ENCODE measurements at places on chromosomes 6 and 20.

GRCh38 chr20:37989601-37990295, 43.5 kb downstream of the TTI1 start:
- H3K4me1 ChIP-seq: peaks cover 23% of the 10 kb centered on the region
- DNase-seq: no peak
- peaks cover 22% of the 10 kb centered on the region for H3K36me3 ChIP-seq
- peak overlapping the region; percentile 84 for H3K27ac ChIP-seq
- no peaks in the 10 kb centered on the region for H3K27me3 ChIP-seq
- H3K4me3 ChIP-seq: peak overlapping the region; percentile 14

DNA sequence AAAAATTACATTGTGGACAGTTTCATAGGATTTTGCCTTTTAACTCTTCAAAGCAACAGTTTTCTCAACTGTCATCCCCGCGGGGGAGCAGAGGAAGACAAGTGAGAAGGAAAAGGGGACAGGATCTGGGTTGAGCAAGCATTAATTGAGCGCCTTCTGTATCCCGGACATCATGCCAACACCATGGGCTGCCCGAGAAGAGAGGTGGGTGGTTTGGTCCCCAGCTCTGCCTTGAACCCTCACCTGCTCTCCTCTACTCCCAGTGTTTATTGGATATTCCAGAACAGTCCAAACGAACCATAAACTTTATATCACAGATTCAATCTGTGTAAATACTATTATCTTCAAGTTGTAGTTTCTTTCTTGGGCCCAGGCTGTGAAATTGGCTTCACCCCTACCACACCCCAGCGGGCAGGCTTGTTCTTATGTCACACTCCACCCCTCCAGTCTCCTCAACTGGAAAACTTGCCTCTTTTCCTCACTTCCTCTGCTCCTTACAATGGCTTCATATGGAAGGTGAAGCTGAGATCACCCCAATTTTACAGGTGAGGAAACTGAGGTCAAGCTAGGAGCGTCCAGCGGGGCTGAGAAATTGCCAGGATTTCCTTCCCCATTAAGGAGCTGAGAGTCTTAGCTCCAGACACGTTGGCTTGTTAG, 6.0 kb downstream of the PCK1 start:
- DNase-seq: no peak
- no peaks in the 10 kb centered on the region for H3K4me1 ChIP-seq
- peaks cover 55% of the 10 kb centered on the region for H3K27me3 ChIP-seq
- H3K36me3 ChIP-seq: no peaks in the 10 kb centered on the region
- no peak overlapping the region for H3K27ac ChIP-seq

- H3K36me3 ChIP-seq: no peaks in the 10 kb centered on the region
- H3K27me3 ChIP-seq: peaks cover 11% of the 10 kb centered on the region
- H3K27ac ChIP-seq: no peak overlapping the region
- H3K4me3 ChIP-seq: no peak overlapping the region
- DNase-seq: no peak
- H3K4me1 ChIP-seq: no peaks in the 10 kb centered on the region
These were observed 16.9 kb downstream of the PLEKHG1 start for GRCh38 chr6:150616586-150616985.

DNA sequence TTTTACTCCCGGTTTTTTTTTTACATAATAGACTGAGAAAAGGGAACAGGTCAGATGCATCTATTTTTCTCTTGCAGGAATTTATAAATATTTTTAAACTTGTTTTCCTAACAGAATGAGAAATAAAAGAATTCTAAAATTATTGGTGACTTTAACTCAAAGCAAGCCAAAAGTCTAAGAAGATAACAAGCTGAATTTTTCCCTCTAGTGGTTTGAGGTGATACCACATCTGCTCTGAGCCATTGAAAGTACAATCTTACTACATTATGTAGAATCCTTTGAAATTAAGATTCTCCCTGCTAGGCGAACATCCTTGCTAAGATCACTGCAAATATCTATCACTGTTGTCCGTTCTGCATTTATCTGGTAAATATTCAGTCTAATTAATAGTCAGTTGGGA, 10.7 kb upstream of the STMND1 start:
- peaks cover 4% of the 10 kb centered on the region for H3K27me3 ChIP-seq
- no peak for DNase-seq
- no peak overlapping the region for H3K27ac ChIP-seq
- no peak overlapping the region for H3K4me3 ChIP-seq

DNA sequence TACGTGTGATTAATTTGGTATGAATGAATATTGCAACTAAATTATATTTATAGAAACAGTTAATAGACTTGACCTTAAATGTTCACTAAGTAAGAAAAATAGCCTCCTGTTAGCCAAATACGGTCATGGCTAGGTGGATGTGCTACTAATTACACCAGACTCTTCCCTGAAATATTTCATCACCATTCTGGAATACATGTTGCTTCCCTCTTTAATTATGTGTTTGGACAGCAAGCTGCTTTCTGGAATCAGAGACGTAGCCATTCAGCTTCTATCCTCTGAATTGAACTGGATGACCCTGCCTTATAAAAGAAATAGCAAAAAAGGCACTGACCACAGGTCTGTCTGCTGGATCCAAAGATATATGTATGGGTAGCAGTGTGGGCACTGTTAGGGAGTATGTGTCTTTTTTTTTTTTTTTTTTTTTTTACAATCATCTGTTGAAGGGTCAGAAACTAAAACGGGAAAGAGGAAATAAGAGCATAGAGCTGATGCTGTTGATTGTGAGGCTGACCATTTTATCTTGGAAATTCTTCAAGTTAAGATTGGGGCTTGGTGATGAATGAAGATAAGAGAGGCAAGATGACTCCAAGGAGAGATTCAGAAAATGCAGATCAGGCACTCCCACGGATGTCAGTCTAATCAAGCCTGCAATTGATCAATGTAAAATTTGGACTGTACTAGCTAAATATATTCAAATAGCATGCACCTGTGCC, 283.2 kb upstream of the HSF2 start:
- DNase-seq: no peak
- no peaks in the 10 kb centered on the region for H3K36me3 ChIP-seq
- H3K4me3 ChIP-seq: no peak overlapping the region

DNA sequence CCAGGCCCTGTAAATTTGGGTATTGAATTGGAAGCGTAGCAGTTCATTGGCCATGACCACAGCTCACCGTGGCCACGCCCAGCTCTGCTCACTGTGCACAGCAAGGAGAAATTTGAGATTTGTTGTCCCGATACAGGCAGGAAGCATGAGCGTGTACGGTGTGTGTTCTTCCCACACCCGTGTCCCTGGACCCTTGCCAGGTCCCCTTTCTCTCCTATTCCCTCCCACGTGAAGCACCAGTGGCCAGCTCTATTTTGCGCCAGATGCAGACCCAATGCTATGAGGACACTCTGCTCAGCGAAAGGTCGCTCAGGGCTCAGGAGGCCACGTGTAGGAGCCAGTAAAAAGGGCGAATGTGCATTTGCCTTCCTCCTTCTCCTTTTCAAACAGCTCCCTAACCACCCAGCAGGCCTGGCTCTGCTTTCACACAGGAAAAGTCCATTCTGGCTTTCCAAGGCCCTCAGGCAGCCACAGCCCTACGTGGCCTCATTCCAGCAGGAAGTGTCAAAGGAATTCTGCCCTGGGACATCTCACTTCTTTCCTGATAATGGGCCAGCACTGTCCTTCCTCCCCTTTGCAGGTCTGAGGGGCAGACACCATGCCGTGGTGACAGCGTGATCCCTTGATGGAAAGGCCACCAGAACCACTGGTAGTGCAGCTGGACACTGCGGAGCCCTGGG, 499.2 kb upstream of the CDH4 start:
- H3K4me1 ChIP-seq: no peaks in the 10 kb centered on the region
- H3K36me3 ChIP-seq: no peaks in the 10 kb centered on the region
- DNase-seq: no peak
- H3K4me3 ChIP-seq: no peak overlapping the region

- peaks cover 14% of the 10 kb centered on the region for H3K27me3 ChIP-seq
- H3K36me3 ChIP-seq: no peaks in the 10 kb centered on the region
- no peaks in the 10 kb centered on the region for H3K4me1 ChIP-seq
- no peak overlapping the region for H3K4me3 ChIP-seq
These were observed 10.0 kb upstream of the PACSIN1 start for GRCh38 chr6:34455831-34456230.

GRCh38 chr6:10151144-10151915, 263.5 kb downstream of the TFAP2A start:
- no peaks in the 10 kb centered on the region for H3K27me3 ChIP-seq
- no peak overlapping the region for H3K27ac ChIP-seq
- no peak for DNase-seq
- H3K4me3 ChIP-seq: no peak overlapping the region

DNA sequence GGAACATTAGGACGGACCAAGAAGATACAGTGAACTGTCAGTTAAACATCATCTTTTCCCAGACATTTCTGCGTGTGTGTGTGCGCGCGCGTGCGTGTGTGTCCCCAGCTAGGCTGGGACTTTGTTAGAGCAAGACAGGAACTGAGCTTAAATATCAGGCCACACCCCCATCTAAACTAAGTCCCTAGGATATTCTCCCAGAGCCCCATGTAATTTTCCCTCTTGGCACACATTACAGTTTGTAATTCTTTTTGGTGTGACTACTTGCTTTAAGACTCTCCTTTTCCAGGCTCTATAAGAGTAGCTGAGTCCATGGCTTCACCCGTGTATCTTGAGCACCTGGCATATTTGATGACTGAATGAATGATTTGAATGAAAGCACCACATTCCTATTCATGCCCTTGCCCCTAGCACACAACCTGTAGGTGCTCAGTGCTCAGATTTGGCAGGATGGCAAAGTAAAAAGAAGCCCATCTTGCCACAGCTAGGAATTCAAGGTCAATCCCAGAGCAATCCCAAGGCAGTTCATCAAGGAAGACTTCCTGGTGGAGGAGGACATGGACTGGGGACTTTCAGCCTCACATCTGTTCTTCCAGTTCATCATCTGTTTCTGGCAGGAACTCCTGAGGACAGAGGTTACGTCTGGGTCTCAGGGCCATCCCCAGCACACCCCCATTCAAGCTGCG, 69.2 kb downstream of the MRPL14 start:
- no peak overlapping the region for H3K4me3 ChIP-seq
- H3K27me3 ChIP-seq: peaks cover 44% of the 10 kb centered on the region
- DNase-seq: no peak
- H3K36me3 ChIP-seq: no peaks in the 10 kb centered on the region

GRCh38 chr20:60725311-60725906, 526.7 kb upstream of the CDH4 start:
- no peaks in the 10 kb centered on the region for H3K4me1 ChIP-seq
- no peaks in the 10 kb centered on the region for H3K27me3 ChIP-seq
- no peak for DNase-seq
- no peaks in the 10 kb centered on the region for H3K36me3 ChIP-seq
- H3K27ac ChIP-seq: no peak overlapping the region

GRCh38 chr6:129608886-129609537, 101.0 kb downstream of the ARHGAP18 start:
- no peak for DNase-seq
- H3K27me3 ChIP-seq: no peaks in the 10 kb centered on the region
- peaks cover 15% of the 10 kb centered on the region for H3K36me3 ChIP-seq
- H3K4me1 ChIP-seq: no peaks in the 10 kb centered on the region
- H3K27ac ChIP-seq: no peak overlapping the region

DNA sequence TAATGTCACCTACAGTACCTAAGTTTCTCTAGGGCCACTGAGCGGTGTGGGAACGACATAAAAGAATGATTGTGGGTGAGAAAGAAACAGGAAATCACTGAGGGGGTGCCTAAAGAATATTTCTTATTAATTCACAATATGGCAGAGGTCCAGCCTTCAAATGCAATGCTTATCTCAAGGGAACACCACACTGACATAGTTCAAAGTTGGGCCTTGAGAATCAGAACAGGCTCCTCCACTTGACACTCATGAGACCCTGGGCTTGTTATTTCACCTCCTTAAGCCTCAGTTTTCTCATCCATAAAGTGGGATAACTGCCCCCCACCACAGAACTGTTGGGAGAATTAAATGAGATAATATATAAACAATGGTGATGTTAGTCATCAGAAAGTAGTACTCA, 40.4 kb upstream of the ARHGAP18 start:
- H3K4me1 ChIP-seq: peaks cover 51% of the 10 kb centered on the region
- H3K36me3 ChIP-seq: peaks cover 1% of the 10 kb centered on the region
- no peak overlapping the region for H3K4me3 ChIP-seq
- H3K27me3 ChIP-seq: no peaks in the 10 kb centered on the region
- no peak for DNase-seq
- H3K27ac ChIP-seq: peak overlapping the region; percentile 93

DNA sequence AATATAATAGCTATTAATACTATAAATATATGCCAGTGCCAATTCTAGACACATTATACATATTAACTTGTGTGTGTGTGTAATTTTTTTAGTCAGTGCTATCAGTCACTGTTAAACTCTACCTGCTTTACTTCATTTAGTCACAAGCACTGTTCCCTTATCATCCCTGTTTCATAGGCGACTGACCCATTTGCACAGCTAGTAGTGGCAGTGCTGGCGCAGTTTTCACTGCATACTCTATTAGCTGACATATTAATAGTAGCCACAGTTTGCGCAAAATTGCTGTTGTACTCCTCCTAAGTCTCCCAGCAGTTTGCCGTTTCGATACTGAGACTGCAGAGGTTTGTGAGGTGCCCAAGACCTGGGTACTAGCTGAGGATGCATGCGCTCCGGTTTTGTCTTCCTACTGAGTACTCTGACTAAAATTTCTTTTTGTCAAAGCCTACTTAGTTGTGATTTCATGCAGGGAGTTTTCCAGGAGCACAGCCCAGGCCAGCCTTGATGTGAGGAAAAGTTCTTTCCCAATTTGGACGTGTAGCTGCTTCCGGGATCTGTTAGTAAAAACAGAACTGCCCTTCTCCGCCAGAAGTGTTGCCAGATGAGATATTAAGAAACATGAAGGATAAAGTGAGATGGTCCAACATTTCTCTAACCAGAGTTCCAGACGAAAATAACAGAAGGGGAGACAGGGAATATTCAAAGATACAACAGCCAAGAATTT, 5.6 kb downstream of the BAG2 start:
- H3K27ac ChIP-seq: no peak overlapping the region
- H3K36me3 ChIP-seq: peaks cover 24% of the 10 kb centered on the region
- no peaks in the 10 kb centered on the region for H3K27me3 ChIP-seq
- H3K4me3 ChIP-seq: no peak overlapping the region

GRCh38 chr6:159676890-159677505, 16.0 kb downstream of the SOD2 start:
- H3K36me3 ChIP-seq: peaks cover 48% of the 10 kb centered on the region
- no peaks in the 10 kb centered on the region for H3K27me3 ChIP-seq
- H3K27ac ChIP-seq: peak overlapping the region; percentile 42
- no peak for DNase-seq
- no peak overlapping the region for H3K4me3 ChIP-seq

GRCh38 chr6:15243910-15244619, 1.8 kb upstream of the JARID2 start:
- peaks cover 10% of the 10 kb centered on the region for H3K36me3 ChIP-seq
- peaks cover 8% of the 10 kb centered on the region for H3K4me1 ChIP-seq
- peak overlapping the region; percentile 98 for H3K4me3 ChIP-seq
- H3K27me3 ChIP-seq: peaks cover 13% of the 10 kb centered on the region
- no peak for DNase-seq
- peak overlapping the region; percentile 74 for H3K27ac ChIP-seq

- H3K27ac ChIP-seq: peak overlapping the region; percentile 92
- H3K27me3 ChIP-seq: no peaks in the 10 kb centered on the region
- H3K4me1 ChIP-seq: peaks cover 68% of the 10 kb centered on the region
- peak overlapping the region; percentile 38 for H3K4me3 ChIP-seq
- H3K36me3 ChIP-seq: peaks cover 72% of the 10 kb centered on the region
These were observed 118.8 kb upstream of the TRAF3IP2 start for GRCh38 chr6:111724505-111724904.
